ENCODE measurements at places on chromosomes 2 and 18.

DNA sequence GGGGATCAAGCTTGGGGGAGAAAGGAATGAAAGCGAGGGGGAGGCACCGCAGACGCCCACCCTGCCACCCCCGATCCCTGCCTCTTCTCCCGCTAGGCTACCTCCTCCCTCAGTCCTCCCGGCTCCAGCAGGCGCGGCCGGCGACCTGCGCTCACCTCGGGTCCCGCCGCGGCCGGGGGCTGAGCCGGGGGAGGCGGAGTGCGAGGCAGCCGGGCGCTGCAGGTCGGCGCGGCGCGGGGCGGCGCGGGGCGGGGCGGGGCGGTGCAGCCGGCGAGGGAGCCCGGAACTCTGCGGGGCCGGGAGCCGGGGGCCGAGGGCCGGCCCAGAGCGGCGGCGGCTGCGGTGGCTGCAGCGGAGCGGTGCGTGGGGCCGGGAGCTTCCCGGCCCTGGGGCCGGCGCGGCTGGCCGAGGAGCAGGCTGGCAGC, 477 bp downstream of the ACVR1 start:
- DNase-seq = no peak

DNA sequence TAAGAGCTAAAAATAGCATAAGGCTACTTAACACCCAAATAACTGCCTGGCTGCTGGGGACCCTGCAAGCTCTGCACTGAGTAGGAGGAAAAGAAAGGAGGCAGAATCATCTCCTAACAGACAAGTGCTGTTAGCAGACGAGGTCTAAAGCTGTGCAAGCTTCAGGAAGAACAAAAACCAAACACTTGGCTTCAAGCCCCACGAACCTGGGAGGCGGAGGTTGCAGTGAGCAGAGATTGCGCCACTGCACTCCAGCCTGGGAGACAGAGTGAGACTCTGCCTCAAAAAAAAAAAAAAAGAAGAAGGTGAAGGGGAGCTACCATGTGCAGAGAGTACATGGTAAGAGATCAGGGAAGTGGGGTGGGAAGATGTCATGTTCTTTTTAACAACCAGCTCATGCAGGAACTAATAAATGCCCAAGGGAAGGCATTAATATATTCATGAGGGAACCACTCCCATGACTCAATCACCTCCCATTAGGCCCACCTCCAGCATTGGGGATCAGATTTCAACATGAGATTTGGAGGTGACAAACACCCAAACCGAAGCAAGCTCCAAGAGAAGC, 28.8 kb upstream of the INO80C start:
- no peak for DNase-seq

DNA sequence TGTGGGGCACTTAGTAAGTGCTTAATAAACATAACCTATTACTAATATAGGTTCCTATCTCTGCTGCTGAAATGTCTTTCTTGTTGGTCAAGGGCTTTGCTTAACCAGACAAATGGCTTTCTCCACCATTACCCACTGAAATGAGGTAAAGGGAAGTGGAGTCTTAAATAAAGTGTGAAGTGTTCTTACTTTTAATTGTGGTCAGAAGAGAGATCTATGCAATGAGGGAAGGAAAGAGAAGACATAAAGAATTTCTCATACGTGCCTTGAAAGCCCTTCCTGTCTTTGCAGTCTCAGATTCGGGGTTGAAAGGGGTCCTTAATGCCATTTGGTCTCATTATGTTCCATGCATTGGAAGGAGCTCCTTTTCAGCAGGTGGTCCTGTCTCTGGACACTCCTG, 6.9 kb upstream of the CXCR4 start:
- no peak for DNase-seq

- no peak for DNase-seq
Observed at GRCh38 chr2:190382851-190383250, 25.3 kb upstream of the MFSD6 start.

DNA sequence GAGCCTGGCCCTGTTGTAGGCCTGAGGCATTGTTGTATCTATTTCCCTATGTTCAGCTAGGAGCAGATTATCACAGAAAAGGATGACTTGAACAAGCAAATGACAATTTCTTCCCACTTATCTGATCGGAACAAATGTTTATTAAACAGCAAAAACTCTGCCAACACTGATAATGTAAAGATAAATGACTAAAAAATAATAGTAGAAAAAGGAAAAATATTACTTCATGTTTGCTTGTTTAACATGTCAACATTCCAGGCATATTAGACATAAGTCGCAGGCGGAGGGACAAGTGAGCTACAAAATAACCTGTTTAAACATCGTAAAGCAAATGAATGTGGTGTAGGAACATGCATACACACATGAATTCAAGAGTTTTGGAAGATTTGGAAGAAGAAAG, 257.9 kb downstream of the TMX3 start:
- DNase-seq = no peak

DNA sequence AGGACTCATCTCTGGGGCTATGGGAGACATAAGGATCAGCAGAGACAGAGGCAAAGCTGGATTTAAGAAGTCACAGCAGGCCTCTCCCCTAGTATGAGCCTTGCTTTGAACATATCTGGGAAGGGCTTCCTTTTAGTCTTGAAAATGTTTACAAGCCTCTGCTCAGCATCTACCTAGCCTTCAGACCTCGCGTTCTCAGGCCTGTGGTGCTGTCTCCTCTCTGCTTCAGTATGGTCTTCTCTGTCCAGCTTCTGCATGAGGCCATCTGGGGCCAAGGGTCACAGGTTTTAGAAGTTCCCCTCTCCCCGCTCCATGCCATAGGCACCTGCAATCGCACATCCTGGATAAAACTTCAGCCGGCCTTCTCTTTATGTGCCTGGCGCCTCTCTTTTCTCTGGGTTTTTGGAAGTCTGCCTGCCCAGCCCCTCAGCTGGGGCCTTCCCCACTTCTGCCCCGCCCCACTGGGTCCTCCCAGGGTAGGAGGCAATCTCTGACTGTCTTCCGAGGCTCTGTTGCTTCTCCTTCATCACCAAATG, 7.1 kb downstream of the ACTG2 start:
- DNase-seq = no peak

DNA sequence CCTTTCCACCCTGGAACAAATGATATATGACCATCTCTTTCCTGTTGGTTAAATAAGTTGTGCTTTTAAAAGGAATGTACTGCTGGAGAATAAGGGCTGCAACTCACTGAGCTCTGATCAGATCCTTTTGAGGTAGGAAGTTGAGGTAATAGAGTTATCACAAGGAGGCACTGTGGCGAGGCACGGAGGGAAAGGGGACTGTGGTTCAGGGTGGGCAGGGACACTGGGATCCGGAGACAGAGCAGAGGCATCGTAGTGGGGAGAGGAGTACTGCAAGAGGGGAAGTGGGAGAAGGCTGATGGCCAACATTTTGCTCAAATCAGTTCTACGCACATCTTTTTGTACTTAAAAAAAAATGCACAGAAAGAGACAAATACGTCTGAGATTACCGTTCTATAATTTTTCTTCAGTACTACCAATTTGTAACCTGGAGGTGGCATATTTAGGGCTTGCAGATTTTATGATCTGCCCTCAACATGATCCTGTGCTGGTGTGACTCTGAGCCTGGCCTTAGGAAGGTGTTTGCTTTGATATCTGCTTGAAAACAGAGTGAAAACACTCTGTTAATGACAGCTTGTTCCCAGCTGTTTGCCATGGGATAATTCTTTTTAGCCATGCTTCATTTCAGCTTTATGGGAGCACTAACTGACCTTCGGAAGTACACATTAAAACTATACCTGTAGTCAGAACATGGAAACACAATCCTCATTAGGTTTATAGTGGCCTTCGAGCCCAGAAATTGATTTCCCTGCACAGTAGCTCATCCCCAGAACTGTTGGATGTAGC, 168.1 kb downstream of the KCNE4 start:
- no peak for DNase-seq

GRCh38 chr18:10370716-10371115, 83.7 kb upstream of the APCDD1 start:
- DNase-seq = no peak

- no peak for DNase-seq
Observed at GRCh38 chr2:52340171-52340570, 1308.2 kb upstream of the NRXN1 start.

- no peak for DNase-seq
Observed at GRCh38 chr2:23399674-23400261, 14.8 kb downstream of the KLHL29 start.

DNA sequence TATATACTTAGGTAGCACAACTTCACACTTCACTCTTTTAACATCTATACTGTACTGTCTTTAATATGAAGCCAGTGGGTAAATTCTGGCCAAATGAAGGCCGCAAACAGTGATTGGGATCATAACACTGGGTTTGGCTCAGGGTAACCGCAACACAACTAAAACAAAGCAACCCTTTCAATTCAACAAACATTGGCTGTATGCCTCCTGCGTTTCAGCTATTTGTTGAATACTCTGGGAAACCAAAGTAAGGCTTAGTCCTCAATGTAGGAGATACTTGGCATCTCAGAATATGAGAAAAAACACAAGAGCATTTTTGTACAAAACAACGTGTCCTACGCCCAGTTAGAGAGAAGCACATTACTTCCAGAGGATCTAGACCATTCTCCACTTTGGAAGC, 693.3 kb upstream of the KLHL29 start:
- no peak for DNase-seq

- DNase-seq = no peak
Observed at GRCh38 chr2:75246441-75247167, 47.3 kb upstream of the TACR1 start.

DNA sequence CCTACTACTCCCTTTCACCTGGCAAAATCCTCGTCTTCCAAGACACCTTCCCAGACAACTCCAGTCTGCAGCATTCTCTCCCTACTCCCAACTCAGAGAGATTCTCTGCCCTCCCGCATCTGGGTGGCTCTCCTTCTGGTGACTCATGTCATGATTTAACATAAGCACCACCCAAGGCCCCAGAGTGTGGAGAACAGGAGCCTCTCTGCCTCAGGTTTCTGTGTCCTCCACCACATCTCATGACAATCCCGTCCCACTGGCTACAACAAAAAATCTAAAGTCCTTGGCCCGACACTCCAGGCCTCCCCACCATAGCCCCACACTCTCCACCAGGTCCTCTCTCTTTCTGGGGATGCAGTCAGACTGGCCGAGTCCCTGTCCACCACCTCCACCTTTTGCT, 197.1 kb downstream of the BCL11A start:
- DNase-seq = no peak
